ENCODE measurements at places on chromosomes 7 and 10.

- no peak for DNase-seq
These were observed 2.5 kb upstream of the ITIH2 start for GRCh38 chr10:7700577-7701125.

GRCh38 chr7:24826662-24827020 lies 69.4 kb upstream of the GSDME start:
- DNase-seq, result no peak

DNA sequence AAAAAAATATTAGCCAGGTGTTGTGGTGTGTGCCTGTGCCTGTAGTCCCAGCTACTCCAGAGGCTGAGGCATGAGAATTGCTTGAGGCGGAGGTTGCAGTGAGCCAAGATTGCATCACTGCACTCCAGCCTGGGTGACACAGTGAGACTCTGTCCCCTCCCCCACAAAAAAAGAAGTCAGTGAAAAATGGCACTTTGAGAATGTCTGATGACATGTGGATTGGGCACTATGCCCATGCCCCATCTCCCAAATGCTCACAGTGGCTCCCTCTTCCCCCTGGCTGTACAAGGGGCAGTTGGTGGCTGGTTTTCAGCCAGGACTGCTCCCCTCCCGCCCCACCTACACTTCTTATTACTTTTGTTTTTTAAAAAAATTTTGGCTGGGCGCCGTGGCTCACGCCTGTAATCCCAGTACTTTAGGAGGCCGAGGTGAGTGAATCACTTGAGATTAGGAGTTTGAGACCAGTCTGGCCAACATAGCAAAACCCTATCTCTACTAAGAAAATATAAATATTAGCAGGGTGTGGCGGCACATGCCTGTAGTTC lies 26.1 kb downstream of the IL15RA start:
- no peak for DNase-seq

DNA sequence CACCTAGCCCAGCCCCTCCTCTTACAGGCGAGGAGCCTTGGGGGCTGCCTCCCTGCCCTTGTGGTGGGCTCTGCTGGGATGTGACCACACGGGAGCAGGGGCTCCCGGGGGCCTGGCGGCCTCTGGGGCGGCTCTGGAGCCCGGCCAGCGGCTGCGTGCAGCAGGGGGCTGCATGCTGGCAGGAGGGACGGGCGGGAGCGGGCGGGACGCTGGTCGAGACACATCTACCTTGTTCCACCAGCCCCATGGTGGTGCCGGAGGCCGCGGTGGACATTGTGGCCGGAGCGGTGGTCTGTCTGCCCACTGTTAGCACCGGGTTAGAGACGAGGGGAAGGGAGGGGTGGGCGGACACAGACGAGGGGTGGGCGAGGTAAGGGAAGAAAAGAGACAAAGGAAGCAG lies 38.6 kb downstream of the YKT6 start:
- no peak for DNase-seq

GRCh38 chr10:110324805-110325280 lies 20.1 kb upstream of the SMNDC1 start:
- DNase-seq, result no peak

DNA sequence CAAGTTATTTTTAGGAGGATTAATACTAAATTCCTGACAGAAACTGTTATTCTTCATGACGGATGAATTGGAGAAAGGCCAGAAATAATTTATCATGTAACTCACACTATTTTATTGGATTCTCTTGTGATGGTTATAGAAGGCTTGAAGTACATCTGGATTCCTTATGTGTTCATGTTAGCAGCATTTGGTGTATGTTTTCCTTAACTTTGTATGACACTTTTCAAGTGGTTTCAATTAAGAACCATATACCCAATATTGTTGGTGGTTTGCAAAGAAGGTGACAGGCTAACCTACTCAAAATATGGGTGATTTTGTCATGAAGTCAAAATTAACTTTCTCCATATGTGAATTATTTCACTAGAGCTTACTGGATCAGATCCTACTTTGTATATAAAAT lies 532.2 kb upstream of the CNTNAP2 start:
- no peak for DNase-seq

- no peak for DNase-seq
These were observed 5.8 kb downstream of the LIPA start for GRCh38 chr10:89245802-89246201.

DNA sequence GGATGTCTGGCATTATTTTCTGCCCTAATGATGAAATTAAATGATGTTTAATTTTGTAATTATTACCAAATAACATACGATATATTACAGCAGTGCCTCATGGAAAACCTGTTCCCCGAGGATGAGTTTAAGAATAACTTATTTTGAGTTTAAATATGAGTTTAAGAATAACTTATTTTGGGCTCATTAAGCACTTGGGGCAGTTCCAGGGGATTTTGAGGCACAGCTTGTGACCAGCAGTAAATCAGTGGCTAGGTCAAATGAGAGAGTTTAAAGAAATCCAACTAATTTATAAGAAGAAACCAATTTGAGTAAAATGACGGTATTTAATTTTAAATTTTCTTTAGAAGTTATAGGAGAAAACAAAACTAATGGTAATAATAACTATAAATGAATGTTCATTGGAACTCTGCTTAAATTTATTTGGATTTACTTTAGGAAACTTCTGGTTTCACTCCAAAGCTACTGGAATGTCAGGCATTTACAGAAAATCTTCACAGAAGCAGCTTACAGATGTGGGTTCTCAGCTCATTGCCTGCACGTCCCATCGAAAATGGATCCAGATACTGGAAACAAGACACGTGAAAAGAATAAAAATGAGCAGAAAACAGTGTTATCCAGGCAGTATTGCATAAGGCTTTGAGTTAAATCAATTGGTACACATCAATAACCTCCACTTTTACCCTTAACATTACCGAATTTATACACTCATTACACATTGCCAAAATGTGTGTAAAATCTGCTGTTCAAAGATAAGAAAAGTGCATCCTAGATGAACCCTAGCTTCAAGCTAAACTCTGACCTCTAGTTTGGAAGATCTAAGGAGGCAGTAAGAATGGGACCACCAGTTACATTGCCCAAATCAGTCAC lies 784.5 kb upstream of the IGFBP3 start:
- no peak for DNase-seq

- DNase-seq, result no peak
These were observed 3.1 kb downstream of the ZRANB1 start for GRCh38 chr10:124944982-124945381.

GRCh38 chr7:157737151-157738065 lies 400.6 kb downstream of the DNAJB6 start:
- DNase-seq, result no peak

- no peak for DNase-seq
These were observed 2.6 kb downstream of the PSMG3 start for GRCh38 chr7:1567049-1567771.

DNA sequence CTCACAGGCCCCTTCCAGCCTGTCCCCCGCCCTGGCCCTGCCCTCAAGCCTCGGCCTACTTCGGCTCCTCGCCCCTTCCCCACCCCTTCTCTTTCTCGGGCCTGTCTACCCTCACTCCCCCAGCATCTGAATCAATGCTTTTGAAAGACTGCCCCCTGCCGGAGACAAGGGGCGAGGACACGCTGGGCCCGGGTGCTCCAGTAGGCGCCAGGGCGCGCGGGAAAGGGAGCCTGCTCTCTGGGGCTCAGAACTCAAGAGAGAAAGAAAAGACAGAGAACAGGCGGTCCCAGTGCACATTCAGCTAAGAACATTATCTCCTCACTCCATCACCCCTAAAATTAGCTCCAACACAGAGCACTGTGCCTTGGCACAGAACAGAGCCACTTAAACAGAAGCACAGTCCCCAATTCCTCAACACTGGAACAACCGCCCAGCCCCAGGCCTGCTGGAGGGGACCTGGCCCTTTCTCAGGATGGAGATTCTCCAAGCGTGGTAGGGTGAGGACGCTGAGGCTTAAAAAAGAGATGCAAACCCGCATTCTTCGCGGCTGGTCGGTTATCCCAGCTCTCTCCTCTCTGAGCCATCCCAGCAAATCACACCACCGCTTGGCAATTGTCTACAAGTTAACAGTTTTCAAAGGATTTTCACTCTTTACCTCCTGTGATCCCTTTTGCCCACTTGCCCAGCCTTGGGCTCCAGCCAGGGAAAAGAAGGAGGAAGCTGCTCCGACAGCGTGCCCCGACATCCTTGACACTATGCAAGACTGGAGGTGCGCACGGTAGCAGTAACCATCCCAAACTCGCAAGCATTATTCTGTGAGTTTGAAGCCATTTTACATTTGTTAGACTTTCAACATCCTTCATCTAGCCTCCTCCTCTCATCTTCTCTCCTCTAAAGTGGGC lies 2.1 kb downstream of the GIGYF1 start:
- peak; percentile 52 for DNase-seq

- peak; percentile 34 for DNase-seq
These were observed 47.8 kb downstream of the CPEB3 start for GRCh38 chr10:92242910-92243671.

Measured in NCI-H2107 (cell line).